ENCODE measurements at places on chromosomes 4 and X.
A peak's percentile ranks its signal among the peaks of the same experiment; 100 is the strongest.

- DNase-seq, result no peak
These were observed 141.8 kb downstream of the DCHS2 start for GRCh38 chr4:154349829-154350228.

DNA sequence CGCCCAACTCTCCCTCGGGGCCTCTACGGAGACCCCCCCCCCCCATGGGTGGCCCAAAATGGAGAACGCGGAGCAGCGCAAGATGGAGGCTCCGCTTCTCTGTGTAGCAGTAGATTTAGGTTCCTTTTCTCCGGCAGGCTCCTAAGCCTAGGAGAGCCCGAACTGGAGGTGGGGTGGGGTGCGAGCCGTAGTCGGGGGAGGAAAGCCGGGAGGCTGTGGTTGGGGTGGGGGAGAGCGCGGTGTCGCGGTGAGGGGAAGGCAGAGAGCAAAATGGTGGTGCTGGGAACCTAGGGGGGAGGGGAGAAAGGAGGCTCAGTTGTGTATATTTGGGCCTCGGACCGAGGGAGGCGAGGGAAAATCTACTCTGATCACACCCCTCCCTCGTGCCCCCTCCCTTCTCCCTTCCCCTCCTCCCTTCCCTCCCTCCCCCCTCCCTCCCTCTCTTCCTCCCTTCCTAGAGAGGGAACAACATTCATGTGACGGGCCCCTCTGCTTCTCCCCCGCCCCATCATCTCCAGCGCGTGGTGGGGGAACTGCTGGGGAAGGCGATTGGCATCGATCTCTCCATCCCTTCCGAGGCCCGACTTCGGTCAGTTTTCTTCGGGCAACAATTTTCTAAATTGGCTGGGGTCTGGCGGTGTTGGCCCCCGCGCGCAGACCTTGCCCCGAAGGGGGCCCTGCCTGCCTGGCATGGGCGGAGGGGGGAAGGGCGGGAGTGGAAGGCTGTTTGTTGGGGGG, at the start of gene STAG2:
TSS of gene STAG2 (plus strand) at position 439 of the 738 bp plus-strand sequence. CDS start 60,922 bp downstream, outside the sequence.
- peak; percentile 78 for DNase-seq

GRCh38 chrX:143663755-143664154, 27.9 kb upstream of the SLITRK4 start:
- no peak for DNase-seq

DNA sequence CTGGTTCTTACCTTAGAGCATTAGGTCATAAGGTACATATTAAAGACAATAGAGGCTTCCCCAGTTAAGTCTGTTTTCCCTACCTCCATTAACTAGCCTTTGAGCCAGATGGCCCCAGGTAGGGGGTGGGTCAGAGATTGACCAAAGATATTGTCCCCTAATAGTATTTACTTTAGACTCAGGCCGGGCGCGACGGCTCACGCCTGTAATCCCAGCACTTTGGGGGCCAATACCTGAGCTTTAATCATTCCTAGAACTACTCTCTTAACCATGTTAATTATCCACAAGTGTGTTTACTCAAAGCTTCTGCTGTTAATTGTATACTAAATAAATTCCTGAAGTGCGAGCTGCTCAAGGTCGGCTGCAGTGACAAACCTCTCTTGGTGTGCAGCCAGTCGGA, 28.0 kb upstream of the AMBN start:
- no peak for DNase-seq

- no peak for DNase-seq
These were observed 20.1 kb downstream of the C4orf36 start for GRCh38 chr4:86872135-86872534.

- DNase-seq, result no peak
These were observed 14.7 kb downstream of the ATP8A1 start for GRCh38 chr4:42642101-42642797.

DNA sequence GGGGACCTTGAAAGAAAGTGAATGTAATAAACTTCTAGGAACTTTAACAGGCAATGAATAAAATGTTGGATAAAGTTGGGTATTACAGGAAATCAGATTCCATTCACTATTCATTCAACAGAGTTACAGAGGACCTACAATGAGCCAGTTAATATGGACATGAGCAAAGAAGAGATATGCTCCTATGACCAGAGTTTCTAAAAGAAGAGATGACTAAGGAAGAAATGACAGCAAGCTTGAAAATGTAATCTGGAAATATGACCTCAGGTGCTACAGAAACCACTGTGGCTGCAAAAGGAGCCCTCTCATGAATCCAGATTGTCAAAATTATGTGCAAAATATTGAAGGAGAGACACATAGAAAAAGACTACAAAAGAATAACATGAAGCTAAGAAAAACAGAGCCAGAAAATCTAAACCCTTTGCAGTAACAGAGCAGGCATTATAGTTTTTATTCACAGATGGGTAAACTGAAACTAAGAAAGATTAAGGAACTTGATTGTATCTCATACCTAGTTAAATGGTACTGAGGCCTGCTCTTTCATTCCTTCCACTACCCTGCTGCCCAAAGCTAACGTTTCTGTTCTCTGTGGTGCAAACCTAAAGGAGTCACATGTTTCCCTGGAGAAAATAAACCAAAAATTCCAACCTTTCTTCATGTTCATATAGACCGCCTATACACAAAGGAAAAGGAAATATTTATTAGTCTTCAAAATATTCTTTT, 378.3 kb downstream of the GBA3 start:
- no peak for DNase-seq

DNA sequence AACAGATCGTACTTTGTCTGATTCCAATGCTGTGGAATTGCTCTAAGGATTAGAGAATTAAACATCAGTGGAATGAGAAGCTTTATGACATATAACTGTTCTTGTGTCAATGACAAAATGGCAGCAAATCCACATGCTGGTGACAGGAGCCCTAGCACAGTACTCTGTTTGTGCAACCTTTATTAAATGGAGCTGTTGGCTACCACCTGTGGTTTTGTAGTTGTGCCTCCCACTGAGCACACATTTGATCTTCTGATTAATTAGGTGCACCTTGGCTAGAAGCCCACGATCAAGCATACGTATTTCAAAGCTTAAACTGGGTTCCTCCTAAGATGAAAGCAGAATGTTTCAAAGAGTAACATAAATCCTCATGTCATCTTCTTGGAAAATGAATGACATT, 394.0 kb upstream of the IGFBP7 start:
- no peak for DNase-seq

- no peak for DNase-seq
These were observed 58.5 kb upstream of the SMAD1 start for GRCh38 chr4:145423017-145423708.

DNA sequence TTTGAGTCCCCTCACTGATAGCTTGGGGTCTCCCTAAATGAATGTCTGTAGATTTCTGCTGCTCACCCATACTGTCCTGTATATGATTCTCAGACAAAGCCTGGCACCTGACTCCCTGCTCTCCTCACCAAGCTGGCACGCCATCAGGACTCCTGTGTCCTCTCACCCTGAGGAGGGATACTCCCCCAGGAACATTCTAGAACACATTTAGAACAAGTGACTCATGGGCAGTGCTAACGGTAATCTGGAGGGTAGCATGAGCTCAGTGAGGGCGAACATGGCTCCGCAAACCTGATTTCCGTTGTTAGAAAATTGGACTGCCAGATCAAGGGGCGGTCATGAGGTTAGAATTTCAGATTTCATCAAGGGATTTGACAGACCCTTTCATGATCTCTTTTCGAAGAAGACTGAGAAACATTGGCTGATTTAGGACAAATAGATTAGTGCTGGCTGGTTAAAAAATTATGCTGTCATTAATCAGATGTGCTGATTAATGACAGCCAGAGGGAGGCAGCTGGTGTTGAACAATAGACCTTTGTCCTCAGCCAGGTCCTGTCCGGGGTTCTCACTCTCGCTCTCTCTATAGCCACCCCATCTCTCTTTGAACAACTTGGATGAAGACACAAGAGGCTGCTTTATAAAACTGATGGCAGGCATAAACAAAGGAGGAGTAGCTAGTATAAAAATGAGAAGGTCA, 244.3 kb downstream of the PTTG2 start:
- no peak for DNase-seq

GRCh38 chrX:78199851-78200250, 60.4 kb upstream of the TAF9B start:
- DNase-seq, result no peak

GRCh38 chr4:32840461-32841189, 2120.5 kb downstream of the PCDH7 start:
- no peak for DNase-seq

DNA sequence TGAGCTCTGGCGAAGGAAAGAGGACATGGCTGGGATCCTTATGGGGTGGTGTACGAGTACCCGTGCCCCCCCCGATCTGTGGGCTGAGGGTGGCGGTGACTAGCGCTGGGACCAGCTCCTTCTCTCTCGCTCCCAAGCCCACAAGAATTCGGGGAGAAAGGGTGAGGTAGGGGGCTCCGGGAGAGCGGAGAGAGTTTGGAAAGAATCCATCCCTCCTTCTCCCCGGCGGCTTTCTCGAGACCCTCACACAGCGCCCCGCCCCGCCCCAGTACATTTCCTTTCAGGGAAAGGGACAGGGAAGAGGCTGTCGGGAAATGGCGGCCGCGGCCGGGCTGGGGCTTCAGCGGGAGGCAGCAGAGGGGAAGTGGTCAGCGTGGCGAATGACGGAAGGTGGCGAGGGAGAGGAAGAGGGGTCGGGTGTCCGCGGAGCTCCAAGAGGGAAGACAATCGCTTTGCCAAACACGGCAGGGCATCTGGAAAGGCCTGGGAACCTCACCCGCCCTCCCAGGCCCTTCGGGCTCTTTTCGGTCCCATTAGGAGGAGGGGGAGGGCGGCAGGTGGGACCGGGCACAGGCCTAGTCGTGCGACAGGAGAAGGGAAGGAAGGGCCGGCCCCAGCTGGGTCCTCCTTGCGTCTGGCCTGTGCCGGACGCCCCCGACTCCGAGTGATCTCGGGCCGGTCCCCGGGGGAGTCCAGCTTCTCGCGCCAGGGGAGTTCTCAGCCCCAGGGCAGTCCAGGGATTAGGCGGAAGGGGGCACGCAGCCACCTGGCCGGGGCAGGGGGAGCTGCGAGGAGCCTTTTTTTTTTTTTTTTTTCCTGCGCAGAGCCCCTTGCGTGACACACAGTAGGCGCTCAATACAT, 10.2 kb downstream of the HNRNPH2 start:
- DNase-seq, result peak; percentile 74

DNA sequence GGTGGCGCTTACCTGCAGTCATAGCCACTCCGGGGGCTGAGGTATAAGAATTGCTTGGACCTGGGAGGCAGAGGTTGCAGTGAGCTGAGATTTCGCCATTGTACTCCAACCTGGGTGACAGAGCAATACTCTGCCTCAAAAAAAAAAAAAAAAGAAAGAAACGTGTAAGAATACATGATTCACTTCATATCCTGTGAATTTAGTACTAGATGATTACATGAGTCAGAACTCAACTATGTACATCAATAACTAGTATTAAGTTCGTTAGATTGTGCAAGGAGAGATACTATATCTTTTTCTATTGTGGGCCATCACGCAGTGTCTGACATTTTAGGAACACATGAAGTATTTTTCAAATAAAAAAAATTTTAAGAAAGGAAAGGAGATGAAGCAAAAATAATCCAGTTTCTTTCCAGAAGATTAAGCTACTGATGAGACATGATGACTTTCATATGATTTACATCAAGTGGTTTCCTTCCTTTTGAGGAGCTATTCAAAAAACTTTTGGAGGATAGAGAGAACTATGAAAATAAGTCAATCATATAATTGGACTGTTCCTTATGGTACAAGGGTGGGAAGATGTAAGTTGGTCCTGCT, 64.7 kb upstream of the EXOC1L start:
- DNase-seq, result no peak

GRCh38 chrX:50447535-50447934, 23.1 kb downstream of the DGKK start:
- DNase-seq, result no peak

DNA sequence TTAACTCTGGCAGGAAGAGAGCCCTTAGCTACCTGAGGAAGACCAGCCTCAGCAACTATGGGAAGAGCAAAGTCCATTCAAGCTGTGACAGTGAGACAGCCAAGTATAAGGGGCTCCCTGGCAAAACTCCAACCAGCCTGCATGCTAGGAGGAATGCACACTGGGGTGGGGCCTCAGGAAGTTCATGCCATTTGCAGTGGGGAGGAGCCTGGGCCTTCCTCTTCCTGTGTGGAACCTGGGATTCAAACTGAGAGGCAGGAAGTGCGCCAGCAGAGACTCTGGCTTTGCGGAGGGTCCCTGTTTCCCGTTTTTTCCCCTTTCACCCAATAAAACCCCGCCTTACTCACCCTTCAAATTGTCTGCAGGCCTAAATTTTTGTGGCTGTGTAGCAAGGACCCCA, 33.0 kb downstream of the TFDP3 start:
- DNase-seq, result no peak

DNA sequence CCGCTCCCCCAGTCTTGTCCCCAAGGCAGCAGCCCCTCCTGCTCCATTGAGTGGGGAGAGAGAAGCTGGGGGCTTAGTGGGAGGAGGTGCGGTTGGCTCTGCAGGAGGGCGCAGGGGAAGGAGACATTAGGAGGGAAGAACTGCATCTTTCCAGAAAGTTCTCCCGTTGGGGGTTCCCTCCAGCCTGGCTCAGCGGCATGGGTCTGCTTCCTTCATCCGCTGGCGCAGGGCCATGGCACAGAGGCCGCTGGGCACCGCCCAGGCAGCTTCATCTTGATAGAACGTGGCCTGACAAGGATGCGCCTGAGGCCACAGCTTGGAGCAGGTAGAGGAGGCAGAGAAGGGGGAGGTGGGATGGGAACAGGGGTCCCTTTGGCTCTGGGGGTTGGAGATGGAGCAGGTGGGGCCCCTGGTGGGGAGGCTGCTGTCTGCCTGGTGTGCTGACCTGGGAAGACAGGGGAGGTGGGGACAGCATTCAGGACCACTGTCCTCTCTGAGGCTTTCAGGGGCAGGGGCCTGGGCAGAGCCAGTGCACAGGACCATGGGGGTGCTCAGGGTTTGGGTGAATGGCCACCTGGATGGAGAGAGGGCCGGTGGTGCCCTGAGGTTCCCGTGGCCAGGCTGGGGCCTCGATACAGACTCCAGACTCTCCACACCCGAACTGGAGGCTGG, 12.1 kb downstream of the DOK7 start:
- no peak for DNase-seq

DNA sequence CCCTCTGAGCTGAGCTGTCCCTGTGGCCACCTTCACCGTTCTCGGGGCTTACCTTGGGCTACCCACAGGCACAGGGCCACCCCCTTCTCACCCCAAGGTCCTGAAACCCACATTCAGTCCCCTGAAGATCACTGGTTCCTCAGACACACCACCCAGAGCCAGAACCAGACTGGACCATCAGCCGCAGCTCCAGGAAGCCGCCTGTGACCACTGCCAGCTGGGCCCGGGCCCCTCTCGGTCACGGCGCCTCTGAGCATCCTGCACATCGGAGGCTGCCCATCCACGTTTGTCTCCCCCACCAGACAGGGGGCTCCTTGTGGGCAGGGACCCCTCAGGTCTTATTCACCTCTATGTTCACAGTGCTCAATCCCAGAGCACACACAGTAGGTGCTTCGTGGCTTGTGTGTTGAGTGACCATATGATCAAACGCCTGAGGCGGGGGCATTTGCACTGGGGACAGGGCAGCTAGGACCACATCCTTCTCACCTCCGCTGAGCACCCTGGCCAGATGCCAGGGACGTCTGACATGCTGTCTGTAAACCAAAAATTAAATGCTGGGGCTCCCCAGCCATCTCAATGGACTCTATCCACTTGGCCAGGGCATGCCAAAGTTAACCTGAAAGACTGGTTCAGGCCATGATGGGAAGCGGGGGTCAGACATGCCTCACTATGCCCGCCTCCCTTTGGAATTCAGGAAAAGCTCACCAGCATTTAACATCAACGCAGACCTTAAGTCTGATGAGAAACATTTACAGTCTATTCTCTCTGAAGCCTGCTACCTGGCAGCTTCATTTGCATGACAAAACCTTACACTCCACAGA, 109.4 kb upstream of the AFAP1 start:
- no peak for DNase-seq

GRCh38 chrX:114675365-114675764, 91.5 kb downstream of the HTR2C start:
- no peak for DNase-seq

Measured in activated CD8-positive, alpha-beta memory T cell treated with anti-CD3 and anti-CD28 coated beads, Interleukin-2, amount 50 U/mL, for 48 hours (primary cell).